Stimulated activated CD4-positive, alpha-beta T cell treated with anti-CD3 and anti-CD28 coated beads, Interleukin-1b, Interleukin-23, amount 100 ng/mL, for 1 hour (primary cell): ENCODE measurements at places on chromosomes 7 and 10.

DNA sequence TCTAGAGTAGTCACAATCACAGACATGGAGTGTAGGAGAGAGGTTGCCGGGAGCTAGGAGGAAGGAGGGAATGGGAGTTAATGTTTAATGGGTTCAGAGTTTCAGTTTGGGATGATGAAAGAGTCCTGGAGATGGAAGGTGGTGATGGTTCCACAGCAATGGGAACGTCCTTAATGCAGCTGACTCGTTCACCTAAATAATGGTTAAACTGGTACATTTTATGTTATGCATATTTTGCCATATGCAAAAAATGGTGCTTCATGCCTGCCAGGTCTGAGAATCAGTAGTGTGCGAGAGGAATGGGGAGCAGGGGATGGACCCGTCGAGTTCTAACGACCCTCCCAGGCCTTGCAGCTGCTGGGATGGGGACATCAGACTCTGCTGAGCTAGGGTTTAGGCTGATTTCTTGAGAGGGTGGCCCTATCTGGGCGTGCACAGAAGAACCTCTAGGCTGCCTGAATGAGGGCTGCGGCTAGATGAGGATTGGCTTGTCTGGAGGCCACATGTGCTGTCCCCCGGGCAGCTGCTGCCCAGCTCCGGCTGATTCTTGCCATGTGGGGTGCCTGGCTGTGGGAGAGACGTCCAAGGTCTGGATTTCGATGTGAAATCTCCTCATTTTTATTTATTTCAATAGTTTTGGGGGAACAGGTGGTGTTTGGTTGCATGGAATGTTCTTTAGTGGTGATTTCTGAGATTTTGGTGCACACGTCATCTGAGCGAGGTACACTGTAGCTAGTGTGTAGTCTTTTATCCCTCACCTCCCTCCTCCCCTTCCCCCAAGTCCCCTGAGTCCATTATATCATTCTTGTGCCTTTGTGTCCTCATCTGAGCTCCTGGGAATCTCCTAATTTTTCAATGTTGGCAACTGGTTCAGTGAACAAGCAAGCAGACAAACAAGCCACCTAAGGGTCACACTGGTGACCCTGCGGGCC lies 116.0 kb downstream of the GRK5 start:
- DNase-seq = no peak

GRCh38 chr7:63867127-63867526 lies 131.5 kb upstream of the ZNF722 start:
- no peak for DNase-seq

DNA sequence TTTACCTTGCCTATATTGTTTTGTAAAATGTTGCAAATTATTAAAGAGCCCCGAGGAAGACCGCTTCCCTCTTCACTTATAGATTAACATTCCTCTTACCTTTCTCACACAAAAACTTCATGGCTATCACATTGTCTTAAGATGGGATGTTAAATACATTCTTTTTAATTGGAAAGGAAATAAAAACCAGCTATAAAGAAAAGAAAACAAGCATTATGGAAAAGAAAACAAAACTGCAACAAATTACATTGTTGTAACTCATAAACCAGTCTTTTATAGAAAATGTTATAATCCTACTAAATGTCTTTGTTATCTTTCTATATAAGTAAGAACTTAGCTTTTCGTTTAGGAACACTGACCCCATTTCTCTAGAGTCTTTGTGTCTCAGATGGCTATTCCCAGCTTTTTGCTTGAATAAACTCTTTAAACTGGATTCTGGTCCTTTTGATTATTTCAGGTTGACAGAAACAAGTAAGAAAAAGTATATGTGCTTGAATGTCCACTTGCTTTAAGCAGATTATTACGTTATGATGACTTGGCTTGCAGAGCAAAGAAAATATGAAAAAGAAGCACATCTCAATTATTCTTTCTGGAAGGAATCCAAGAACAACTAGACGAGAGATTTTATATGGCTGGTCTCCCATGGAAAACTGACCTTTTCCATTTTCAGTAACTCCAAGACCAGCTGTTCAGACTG lies 128.2 kb downstream of the AKR1D1 start:
- no peak for DNase-seq

- no peak for DNase-seq
Measured at GRCh38 chr10:58588673-58589265, 76.1 kb downstream of the BICC1 start.

- no peak for DNase-seq
Measured at GRCh38 chr7:26198133-26198780, 2.3 kb downstream of the HNRNPA2B1 start.

DNA sequence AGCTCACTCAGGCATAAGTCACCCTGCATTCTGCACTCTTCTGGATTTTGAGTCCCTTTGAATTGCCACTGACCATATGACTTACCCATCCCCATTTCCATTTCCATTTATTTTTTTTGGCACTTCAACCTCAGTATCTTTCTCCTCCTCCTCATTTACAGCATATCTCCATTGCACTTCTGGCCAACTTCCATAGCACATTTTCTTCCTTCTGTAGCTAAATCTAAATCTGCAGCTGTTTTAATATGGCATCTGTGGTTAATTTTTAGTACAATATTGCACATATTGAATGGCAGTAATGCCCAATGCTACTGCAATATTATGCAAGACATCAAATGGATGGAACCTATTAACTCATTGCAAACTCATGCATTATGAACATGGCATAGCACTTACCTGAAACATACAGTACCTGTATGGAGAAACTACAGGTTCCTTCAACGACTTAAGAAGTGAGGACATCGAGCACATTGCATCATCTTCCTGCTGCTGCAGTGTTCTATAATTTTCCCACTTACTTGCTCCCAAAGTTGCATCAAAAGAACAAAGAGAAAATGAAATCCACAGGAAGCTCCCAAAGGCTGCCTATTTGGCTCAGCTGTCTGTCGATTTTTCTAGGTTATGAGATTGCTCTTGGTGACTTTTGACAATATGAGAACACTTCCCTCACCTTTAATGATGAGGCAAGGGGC lies 55.7 kb downstream of the LRRTM3 start:
- no peak for DNase-seq

DNA sequence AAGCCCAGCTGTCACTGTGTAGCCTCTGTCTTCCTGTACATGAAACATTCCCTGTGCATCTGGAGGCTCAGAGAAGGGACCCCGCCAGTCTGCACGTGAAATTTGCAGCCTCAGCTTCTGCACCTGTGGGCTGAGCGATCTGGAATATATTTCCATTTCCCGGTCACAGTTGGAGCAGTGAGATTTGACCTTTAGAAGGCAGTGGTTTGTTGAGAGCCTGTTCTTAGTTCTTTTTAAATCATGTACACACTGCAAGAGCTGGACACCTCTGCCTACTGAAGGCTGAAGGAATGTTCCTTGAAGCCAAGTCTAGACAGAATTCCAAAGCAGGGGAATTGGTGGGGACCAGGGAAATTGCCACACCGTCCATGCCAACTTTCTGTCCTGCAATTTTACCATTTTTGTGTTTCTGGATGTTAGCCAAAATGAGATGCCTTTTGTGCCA lies 706.6 kb downstream of the INHBA start:
- no peak for DNase-seq

DNA sequence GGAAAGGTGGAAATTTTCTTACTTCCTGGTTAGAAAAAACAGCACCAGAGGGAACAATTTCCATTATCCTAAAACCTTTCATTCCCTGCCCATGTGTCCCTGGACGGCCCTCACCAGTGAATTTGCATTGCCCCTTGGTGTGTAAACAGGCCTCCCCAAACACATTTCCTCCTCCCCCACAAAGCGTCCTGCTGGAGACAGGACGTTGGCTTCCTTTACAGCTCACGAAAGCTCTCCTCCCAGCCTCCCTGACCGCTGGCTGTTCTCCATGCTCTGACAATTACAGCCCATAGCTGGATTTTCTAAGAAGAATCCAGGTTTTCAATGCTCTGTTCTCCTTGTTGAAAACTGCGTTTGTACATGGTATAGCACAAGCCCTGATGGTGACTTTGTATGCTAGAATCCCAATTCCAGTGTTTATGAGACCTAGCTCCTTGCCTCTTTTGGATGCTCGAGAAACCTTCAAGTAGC lies 724.2 kb upstream of the CELF2 start:
- DNase-seq = no peak

- no peak for DNase-seq
Measured at GRCh38 chr7:151429560-151430331, 10.2 kb downstream of the CRYGN start.

DNA sequence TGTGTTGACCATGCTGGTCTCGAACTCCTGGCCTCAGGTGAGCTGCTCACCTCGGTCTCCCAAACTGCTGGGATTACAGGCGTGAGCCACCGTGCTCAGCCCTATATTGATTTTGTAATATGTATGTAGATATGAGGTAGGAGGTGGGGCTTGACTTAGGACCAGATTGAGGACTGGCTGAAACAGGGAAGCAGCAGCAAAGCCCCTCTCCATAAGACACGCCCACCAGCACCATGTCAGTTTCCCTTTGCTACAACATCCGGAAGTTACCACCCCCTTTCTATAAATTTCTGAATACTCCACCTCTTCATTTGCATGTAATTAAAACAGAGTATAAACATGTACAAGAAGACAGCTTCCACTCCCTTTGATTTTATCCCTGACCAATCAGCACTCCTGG lies 47.9 kb upstream of the MYL10 start:
- no peak for DNase-seq

DNA sequence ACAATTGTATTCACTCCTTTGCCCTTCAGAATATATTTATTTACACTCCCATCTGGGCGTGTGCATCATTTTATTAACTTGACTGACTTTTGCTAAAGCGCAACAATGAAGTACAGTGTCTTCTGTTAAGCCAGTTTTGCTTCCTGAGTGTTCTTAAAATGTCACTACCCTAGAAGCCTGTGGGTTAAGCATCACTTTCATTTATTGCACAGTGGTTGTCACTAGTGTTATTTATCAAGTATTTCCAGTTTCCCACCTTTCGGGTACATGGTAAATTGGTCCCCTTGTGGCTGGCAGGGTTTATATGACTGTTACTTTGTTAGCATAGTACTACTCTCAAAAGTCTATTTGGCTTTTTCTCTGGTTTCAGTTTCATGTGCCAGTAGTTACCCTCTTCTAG lies 3.3 kb downstream of the HILPDA start:
- no peak for DNase-seq

GRCh38 chr7:19009936-19010280 lies 107.5 kb downstream of the TWIST1 start:
- no peak for DNase-seq

DNA sequence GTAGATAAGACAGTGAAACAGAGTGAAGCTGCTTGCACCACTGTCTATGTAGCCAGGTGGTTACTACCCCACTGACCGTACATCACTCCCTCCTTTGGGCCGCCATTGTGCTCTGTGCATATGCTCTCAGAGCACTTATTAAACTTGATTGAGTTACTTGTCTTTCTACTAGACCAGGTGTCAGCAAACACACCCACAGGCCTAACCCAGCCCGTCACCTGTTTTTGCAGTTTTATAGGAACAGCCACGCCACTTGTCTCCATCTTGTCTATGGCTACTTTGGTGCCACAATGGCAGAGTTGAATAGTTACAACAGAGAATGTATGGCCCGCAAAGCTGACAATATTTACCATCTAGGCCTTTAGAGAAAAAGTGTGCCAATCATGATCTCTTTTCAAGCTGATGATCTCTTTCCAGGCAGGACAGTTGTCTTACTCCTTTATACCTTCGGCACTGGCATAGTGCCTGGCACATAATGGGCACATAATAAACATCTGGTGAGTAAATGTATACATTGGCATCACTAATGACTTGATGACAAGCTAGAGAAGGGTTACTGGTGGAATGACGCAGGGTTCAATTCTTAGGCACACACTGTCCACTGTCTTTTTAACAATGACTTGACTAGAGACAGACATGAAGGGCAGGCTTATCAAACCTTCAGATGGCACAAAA lies 36.7 kb downstream of the SORBS1 start:
- no peak for DNase-seq

GRCh38 chr7:151752816-151753595 lies 123.9 kb downstream of the PRKAG2 start:
- DNase-seq = no peak

- no peak for DNase-seq
Measured at GRCh38 chr7:46695051-46695708, 774.1 kb upstream of the IGFBP3 start.

- no peak for DNase-seq
Measured at GRCh38 chr10:127017541-127018297, 112.5 kb downstream of the DOCK1 start.

DNA sequence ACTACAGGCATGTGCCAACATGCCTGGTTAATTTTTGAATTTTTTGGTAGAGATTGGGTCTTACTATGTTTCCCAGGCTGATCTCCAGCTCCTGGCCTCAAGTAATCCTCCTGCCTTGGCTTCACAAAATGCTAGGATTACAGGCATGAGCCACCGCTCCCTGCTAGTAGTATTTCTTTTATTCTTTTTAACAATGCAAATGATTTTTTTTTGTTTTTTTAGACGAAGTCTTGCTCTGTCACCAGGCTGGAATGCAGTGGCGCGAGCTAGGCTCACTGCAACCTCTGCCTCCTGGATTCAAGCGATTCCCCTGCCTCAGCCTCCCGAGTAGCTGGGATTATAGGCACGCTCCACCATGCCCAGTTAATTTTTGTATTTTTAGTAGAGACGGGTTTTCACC lies 58.1 kb downstream of the SVIL start:
- DNase-seq = no peak

GRCh38 chr10:11716686-11717085 lies 25.5 kb upstream of the ECHDC3 start:
- DNase-seq = no peak

GRCh38 chr10:71229726-71230655 lies 17.6 kb downstream of the UNC5B start:
- DNase-seq = no peak

- DNase-seq = no peak
Measured at GRCh38 chr10:59887006-59887405, 19.4 kb downstream of the CCDC6 start.

DNA sequence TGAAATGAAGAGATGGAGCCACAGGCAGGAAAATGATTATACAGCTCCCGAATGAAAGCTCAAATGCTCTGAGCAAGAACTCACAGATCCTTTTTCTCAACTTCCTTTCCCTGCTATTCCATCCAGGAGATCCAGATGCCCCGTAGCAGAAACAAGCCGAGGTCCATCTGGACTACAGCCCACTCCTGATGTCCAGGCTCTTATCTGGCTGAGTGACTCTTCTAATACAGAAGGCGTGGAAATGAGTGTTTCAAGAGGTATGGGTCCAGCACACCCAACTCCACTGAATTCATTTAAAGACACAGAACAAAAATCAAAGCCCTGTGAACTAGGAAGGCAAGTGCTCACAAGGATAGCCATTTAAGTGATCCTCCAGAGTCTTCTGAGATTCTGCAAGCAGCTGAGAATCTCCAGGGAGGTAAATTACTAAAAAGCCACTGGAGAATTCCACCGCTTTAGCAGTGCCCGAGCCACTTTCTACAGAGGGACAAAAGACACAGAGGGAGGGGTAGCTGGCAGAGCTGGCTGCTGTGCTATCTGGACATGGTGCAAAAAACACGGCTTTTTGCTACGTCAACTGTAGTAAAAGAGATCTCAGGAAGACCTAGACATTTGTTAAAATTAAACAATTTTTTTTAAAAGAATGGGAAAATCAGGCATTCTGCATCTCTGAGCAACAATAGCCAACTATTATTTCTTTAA lies 24.5 kb downstream of the FAM171A1 start:
- DNase-seq = no peak
